AG04450 (cell line): ENCODE measurements at places on chromosomes 3 and 15.

GRCh38 chr3:128481438-128481942 is 11.5 kb downstream of the GATA2 start:
- DNase-seq = no peak

DNA sequence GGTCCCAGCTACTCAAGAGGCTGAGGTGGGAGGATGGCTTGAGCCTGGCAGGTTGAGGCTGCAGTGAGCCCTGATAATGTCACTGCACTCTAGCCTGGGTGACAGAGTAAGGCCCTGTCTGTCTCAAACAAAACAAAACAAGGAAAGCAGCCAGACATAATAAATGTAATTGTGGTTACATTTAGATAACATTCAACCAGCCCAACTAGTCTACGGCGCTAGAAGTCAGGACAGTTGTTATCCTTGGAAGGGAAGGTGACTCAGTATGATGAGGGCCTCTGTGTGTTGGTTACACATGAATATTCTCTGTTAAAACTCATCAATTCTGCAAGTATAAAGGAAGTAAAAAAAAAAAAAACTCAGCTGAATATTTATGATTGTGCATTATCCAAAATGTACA is 27.0 kb upstream of the CSPG5 start:
- no peak for DNase-seq

GRCh38 chr15:67117370-67117769 is 52.0 kb downstream of the SMAD3 start:
- DNase-seq = no peak

DNA sequence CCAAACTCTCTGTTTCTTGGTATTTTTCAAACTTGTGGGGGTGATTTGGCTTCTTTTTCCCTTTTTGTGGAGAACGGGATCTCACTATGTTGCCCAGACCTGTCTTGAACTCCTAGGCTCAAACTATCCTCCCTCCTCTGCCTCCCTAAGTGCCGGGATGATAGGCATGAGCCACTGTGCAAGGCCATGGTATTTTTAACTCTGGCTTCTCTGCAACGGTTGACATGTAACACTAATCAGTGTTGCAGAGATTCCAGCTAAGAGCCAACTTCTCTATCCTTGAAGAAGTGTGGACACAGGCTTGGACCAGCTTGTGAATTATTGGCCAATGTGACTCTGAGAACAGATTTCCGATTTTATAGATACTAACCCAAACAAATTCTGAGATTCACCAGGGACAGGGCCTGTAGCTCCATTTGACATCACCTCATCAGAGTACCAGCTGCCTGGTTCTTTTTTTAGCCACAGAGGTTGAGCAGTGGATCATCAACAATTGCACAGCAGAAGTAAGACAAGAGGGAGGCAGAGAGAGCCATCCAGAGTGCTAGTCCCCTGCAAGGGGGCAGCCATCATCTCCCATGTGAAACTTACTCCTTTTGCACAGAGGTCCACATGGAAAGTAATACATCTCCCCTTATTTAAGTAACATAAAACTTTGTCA is 98.1 kb upstream of the SYNPR start:
- DNase-seq = no peak

DNA sequence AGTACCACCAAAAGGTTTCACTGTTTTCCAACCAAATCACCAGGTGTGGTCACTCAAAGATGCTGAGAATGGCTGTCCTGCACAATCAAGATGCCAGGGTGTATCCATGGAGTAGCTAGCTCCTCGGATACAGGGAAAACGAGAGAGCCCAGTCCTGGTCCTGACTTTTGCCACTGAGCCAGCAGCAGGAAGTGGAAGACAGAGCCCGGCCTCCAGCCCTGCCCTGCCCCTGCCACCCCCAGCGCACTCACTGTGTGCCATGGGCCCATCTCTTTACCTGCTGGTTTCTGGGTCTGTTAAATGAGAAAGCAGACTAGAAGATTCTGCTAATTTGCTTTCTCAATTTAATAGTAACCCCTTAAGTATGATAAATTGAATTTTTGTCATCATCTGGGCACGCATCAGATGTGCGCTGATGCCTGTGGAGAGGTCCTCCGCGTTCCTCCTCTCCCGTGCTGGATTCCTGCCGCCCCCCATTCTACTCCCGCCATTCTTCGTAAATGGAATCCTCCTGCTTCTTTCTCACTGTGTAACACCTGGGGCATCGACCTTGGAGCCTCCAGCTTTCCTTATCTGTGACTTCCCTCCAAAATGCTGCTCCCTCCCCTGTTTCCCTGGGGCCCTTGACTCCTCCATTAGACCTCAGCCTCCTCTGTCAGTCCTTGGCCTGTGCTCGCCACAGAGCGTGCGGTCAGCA is 18.0 kb downstream of the TNFAIP8L3 start:
- DNase-seq = no peak
